ENCODE measurements at places on chromosomes 2 and 18.
A peak's percentile ranks its signal among the peaks of the same experiment; 100 is the strongest.

DNA sequence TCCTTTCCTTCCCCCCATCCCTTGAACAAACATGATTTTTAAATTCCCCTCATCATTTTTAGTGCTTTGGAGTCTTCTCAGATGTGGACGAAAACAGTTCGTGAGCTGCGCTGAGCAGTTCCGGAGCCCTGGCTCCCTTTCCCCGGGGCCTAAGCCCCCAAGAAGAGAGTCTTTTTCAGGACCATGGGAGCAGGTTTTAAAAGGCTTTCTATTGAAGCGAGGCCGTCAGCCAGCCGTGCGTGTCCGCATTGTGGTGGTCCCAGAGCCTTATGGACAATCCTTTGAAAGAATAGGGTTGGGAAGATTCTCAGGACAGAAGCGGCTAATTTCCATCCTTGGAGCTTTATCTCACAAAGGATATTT is 290.7 kb downstream of the SOX11 start:
- DNase-seq = no peak

DNA sequence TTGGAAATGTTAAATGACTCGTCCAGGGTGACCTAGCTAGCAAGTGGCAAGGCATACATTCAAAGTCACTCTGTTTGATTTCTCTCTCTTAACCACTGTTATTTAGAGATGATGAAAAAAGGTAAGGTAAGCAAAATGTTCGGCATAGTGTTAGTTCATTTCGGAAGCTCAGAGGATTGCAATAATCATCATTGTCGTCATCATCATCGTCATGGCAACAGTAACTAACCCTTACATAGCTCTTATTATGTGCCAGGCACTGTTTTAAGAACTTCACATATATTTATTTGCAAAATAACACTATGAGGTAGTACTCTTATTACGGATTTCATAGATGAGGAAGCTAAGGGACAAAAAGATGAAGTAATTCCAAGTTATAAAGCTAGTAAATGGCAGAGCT is 292.7 kb upstream of the CXCR4 start:
- DNase-seq = no peak

GRCh38 chr2:101816598-101816997 is 119.1 kb downstream of the MAP4K4 start:
- DNase-seq = no peak

DNA sequence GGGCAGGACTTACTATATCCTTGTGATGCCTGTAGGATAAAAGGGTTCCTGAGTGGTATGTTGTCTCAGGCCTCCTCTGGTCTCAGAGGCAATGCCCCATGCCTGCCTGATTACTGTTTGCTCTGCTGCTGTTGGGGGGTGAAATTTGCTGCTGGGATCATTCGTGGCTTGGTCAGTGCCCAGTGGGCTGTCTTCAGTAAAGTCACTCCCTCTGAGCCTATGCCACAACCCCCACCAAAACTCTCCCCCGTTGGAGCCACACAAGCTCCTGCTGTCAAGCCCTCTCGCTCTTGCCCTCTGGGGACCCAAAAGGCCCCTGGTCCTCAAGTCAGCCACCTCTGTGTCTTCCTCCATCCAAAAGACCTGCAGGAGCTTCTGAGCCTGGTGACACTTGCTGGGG is 38.6 kb upstream of the TGIF1 start:
- DNase-seq = no peak

GRCh38 chr2:157245846-157246764 is 11.4 kb upstream of the GALNT5 start:
- DNase-seq = no peak

DNA sequence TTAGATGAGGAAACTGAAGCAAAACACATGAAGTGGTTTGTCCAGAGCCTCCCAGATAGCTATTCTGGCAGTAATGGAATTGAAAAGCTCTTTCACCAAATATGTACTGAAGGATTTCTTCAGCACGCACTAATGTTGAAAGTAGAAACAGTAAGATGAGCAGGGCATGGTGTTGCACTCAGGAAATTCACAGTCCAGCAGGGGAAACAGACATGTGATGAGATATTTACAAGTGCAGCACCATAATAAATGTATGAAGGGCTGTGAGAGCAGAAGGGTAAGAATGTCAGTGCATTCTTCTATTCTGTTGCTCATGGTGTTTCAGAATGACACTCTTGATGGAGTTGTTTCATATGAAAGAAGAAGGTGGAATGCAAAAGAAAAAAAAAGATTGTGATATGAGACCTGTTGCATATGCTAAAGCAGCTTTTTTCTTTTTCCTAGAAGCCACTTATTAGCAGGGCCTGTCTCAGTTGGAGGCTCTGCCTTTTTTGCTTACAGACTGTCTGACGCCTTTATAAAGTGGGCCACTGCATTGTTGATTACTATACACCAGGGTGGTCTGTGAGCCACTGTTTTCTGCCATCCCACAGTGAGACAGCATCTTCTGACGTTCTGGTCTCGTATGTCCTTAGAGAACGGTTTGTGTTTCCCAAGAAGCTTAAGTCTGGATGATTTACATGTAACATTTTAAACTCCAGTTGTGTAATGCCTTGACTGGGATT is 516.9 kb downstream of the ARHGAP15 start:
- DNase-seq = no peak

DNA sequence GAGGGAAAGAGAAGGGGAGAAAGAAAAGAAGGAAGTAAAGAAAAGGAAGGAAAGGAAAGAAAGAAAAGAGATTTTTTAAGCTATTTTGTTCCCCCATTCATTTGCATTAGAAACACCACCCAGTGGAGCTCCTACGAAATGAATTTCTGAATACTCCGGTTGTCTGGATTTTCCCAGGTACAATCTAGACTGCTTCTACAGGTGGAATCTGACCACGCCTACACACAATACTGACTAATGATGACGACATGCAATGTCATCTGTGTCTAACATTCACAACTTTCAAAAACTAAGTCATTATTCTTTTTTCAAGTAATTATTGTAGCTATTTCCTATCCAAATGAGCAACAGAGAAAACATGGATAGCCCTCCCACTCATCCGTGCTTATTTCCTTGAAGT is 121.7 kb downstream of the ZNF516 start:
- DNase-seq = no peak

- no peak for DNase-seq
These were observed 53.3 kb downstream of the IL1R2 start for GRCh38 chr2:102044967-102045489.

DNA sequence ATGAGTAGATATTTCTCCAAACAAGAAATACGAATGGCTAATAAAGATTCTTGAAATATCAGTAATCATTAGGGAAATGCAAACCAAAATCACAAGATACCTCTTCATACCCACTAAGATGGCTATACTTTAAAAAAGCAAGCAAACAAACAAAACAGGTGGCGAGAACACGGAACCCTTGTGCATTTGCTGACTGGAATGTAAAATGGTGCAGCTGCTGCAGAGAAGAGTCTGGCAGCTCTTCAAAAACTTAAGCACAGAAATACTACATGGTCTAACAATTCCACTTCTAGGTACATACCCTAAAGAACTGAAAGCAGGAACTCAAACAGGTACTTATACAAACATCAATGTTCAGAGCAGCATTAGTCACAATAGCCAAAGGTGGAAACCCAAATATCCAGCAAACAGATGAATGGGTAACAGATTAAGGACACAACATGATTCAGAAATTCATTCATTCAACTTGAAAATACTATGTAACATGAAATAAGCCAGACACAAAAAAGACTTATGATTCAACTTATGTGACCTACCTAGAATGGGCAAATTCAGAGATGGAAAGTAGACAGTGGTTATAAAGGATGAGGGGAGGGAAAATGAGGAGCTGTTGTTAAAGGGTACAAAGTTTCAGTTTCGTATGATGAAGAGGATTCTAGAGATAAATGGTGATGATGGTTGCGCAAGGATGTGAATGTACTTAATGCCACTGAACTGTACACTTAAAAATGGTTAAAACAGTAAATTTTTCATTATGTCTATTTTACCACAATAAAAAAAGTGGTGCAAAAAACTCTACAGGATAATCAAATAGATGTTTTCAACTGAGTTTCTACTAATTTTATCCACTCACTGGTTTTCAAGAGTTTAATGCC is 26.9 kb upstream of the GPR75 start:
- no peak for DNase-seq

- no peak for DNase-seq
These were observed 2113.3 kb upstream of the PIK3C3 start for GRCh38 chr18:39841482-39842365.

- no peak for DNase-seq
These were observed 89.8 kb downstream of the STPG4 start for GRCh38 chr2:47065343-47065742.

DNA sequence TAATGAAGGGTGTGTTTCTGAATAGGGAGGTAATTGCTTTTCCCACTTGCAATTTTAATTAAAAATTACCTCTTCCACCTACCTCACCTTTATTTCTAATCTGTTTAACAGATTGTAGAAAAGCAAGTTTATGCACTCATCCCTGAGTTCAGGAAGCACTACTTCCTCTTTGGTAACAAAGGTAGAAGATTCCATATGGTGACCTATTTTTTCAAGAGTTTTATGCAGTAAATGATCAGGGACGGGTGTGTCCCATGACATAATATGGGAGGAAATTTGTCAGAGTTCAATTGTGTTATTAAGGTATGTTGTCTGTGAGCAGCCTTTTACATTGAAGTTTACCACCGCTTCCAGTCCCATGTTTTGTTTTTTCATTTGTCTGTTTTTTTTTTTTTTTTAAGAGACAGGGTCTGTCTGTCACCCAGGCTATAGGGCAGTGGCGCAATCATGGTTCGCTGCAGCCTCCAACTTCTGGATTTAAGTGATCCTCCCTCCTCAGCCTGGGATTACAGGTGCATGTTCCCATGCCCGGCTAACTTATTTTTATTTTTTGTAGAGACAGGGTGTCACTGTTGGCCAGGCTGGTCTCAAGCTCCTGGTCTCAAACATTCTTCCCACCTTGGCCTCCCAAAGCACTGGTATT is 68.2 kb downstream of the ASAP2 start:
- DNase-seq = no peak

DNA sequence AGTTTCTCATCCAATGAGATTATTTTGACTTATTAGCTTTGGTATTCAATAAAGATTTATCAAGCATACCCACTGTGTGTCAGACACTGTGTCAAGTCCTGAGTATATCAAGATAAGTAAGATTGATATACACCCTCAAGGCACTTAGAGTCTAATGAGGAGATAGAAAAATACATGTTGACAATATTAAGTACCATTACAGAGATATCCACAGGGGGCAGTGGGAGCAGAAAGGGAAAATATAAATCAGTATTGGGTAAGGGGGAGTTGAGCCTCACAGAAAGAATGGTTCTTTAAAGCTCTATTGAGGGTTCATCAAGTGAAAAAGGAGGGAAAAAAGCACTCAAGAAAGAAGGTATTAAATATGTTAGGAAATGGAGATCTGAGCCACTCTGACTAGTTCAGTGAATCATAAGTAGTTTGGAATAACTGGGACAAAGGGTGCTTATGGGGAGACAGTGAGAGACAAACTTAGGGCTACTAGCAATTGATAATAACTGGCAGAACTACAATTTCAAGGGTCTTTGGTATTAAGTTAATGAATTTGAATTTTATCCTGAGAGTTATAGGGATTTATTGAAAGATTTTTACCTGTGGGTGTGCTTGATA is 45.5 kb upstream of the SLC8A1 start:
- no peak for DNase-seq

- DNase-seq = no peak
These were observed 412.0 kb upstream of the ZEB2 start for GRCh38 chr2:144931960-144932359.

GRCh38 chr18:23879966-23880565 is 134.5 kb upstream of the TTC39C start:
- no peak for DNase-seq

GRCh38 chr2:36562240-36562639 is 35.7 kb downstream of the FEZ2 start:
- no peak for DNase-seq

GRCh38 chr2:67839242-67839641 is 223.6 kb downstream of the C1D start:
- no peak for DNase-seq

GRCh38 chr18:57269756-57270155 is 82.6 kb upstream of the ST8SIA3 start:
- DNase-seq = no peak

DNA sequence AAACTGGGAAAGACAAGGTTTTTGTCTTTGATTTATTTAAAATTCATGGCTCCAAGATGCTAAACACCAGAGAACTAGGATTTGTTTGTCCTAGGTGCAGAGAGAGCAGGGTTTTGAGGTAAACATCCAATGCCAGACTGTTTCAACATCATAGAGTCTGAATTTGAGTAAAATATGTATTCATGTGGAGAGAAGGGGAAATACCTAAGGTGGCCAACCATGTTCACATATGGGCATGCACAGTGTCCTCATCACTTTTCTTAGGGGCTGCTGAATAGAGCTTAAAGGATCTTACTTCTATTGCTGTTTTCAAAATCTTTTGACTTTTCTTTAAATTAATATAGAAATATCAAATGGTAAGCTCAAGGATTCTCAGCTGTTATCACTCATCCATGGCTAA is 287.0 kb upstream of the CCDC68 start:
- no peak for DNase-seq

- DNase-seq = no peak
These were observed 180.8 kb upstream of the MGAT5 start for GRCh38 chr2:134073023-134073422.

DNA sequence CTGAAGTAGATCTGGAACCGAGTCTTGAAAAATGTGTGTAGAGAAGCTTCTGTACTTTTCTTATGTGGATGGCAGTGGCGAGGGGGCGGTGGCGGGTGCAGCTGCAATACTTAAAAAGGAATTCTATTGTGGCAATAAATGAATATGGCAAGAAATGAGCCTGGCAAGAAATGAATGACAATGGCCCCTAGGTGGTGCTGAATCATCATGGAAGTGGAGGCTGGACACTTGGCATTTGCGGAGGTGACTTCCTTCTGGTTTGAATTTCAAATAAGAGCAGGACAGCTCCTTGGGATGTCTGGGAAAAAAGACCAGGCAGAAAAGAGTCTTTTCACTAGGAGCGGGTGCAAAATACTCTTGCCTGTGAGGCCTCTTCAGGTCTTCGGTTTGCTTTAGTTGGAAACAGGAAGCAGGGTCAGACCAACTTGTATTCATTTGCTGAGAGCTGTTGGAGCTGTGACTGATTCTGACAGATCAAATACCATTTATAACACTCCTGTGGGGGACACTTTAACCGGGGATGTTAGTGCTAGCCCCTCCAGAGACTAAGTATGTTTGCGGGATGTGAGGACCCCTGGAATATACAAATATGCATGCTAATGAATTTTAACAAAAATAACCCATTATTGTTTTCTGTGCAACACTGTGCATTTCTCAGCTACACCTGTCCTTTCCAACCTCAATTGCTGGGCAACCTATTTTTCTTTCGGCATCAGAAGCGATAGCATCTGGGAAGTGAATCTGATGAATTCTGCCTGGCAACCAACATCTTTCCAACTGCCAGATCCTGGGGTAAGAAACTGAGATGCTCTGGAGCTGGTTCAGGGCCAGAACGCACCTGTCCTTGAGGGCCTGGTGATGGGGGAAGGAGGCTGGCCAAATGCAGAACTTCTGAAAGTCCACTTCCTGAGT is 35.4 kb downstream of the FASTKD2 start:
- DNase-seq = peak; percentile 8

- no peak for DNase-seq
These were observed 4.9 kb downstream of the ASAP2 start for GRCh38 chr2:9211496-9211895.
